ENCODE measurements at places on chromosomes 3 and 15. TPM values are rescaled to one million over a fixed set of nuclear protein-coding genes. Genes with fewer than 3 reads are reported as not detected.
A peak's percentile ranks its signal among the peaks of the same experiment; 100 is the strongest.

ECE2 gene
- not detected for total RNA-seq

DNA sequence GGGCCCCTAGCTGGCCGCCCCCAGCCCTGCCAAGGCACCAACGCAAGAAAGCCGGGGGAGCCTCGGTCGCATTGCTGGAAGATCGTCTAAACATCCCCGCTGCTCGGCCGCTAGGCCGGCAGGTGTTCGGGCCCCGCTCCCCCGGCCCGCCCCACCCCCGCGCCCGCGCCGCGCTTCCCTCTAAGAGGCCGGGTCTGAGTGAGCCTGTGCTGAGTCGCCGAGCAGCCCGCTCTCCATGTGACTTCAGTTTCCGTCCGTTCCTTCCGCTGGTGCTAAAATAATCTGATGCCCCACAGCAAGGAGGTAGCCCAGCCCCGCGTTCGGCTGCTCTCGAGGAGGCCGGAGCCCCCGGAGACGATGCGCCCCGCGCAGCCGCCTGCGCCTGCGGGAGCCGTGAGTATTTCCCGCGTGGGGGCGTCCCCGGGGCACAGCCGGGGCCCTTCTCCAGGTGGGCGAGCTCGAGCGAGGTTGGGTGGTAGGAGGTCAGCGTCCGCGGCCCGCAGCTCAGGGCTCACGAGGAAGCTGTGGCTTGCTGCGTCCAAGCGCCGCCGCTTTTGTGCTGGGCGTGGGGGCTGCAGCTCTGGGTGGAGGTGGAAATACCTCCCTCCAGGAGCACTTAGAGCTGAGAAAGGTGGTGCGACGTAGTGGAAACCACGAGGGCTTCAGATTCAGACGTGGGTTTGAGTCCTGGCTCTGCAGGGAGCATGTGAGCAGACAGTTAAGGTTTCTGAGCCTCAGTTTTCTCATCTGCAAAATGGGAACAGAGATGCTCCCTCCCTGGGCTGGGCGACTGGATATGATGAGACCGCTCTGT lies at the start of gene NRROS:
NRROS (plus strand) TSS at position 212 of the 814 bp plus-strand sequence. CDS start 14,846 bp downstream, outside the sequence.
- peak; percentile 81 for DNase-seq

DNA sequence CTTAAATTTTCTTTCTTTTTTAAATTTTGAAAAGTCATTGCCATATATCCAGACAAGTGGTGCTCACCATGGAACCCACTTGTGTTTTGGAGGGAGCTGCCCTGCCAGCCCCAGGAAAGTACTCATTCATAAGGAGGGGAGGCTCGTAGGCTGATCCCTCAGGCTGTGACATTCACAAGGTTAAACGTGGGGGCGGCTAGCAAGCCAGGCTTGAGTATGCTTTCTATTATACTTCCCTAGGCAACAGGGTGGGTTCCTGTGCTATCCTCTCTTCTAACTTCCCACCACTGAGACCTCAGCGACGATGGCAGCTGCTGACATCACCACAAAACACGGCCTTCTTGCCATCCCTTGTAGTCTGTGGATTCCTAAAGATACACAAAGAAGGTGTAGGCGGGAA lies 160.5 kb upstream of the C2CD4B start:
- DNase-seq, result no peak

USP8 gene
- 43.3 TPM for total RNA-seq

Measured in left ventricle myocardium superior (tissue), 1 donor.